ENCODE measurements at places on chromosomes 1 and 21.

DNA sequence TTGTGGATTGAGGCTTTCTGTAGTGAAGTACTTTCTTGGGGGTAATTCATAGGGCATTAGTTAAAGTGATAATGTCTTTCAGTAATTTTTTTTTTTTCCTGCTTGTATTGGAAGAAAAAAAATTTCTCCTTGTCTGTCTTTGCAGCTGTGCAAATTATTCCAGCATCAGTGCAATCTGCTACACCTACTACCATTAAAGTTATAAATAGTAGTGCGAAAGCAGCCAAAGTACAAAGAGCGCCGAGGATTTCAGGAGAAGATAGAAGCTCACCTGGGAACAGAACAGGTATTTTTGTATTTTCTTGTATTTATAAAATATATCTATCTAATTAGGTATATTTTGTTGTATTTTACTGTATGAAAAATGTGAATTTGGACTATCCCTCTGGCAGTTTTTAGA, 29.3 kb downstream of the GABPA start:
- no peak for DNase-seq

- no peak for DNase-seq
Measured at GRCh38 chr1:179091691-179092165, 9.9 kb downstream of the TOR3A start.

- no peak for DNase-seq
Measured at GRCh38 chr1:15923241-15923640, 52.7 kb downstream of the ZBTB17 start.

DNA sequence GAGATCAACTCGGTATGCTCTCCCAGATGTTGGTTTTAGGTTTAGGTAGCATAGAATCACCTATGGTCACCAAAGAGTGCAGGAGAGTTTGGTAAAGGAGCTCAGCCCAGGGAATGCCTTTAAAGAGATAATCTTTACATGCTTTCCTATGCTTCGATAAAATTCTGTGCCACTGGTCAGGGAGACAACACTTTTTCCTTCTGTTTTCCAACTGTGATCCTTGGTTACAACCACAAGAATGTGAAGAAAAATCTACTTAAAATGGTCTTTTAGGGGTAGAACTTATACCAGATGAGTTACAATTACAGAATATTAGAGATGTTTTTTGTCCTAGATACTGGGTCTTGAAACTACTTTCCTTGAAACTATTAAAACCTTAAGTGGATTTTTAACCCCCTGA, 895.6 kb downstream of the TTLL7 start:
- DNase-seq: no peak

DNA sequence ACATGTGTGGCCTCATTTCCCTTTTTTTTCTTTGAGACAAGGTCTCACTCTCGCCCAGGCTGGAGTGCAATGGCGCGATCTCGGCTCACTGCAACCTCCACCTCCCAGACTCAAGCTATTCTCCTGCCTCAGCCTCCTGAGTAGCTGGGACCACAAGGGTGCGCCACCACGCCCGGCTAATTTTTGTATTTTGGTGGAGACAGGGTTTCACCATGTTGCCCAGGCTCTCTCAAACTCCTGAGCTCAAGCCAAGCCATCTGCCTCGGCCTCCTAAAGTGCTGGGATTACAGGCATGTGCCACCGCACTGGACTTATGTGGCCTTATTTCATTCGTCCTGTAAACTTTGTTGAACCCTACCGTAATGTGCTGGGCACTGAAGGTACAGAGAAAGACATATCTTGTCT, 569 bp upstream of the WARS2 start:
- DNase-seq: no peak

DNA sequence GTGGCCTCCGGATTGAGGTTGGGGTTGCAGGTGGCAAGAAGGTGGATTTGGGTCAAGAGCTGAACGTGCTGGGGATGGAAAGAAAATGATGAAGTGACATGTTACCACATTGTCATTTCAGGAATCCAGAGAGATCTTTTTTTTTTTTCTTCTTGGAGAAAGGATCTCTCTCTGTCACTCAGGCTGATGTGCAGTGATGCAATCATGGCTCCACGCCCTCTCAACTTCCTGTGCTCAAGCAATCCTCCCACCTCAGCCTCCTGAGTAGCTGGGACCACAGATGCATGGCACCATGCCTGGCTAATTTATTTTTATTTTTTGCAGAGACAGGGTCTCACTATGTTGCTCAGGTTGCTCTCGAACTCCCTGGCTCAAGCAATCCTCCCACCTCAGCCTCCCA, 80.6 kb downstream of the GON4L start:
- peak; percentile 28 for DNase-seq

DNA sequence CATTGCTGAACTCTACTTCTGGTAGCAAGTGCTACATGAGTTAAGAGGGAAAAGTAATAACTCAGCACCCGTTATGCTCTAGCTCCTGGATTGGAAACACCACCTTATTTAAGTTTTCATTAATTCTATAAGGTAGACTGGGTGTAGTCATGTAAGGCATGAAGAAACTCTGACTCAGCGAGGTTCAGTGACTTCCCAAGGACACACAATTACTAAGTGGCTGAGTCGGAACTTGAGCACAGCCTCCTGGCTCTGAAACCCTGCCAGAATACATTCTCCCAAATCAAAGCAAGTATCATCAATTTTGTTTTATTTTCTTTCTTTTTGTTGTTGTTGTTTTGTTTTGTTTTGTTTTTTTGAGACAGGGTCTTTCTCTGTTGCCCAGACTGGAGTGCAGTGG, 29.1 kb upstream of the SCCPDH start:
- DNase-seq: no peak

DNA sequence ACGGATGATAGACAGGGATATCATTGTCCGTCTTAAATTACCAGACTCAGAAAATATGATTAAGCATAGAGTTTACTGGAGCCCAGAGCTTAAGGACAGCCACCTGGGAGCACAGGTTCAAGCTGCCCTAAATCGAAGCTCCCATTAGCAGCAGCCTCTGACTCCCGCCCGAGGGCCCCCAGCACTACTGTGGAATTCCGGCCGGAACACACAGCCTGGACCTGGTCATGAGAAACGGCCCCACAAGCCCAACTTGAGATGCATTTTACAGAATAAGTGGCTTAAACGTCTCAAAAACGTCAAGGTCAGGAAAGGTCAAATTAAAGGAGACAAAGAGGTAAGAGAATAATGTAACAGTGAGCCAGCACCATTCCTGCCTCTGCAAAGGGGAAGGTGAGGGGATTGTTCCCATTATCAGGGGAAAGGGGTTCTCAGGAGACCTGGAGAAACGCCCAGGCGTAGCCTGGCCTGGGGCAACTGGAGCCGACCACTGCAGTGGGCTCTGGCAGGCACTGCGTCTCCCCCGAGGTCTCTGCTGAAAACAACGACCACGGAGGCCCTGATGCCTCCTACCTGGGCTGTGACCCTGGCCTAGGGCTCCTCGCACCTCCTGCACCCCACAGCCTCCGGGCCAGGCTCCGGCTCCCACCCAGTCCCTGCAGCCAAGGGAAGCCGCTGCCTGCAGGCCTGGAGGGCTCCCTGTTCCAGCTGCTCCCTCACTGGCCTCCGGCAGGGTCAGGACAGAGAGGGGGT, 11.5 kb upstream of the COL6A1 start:
- DNase-seq: no peak

- no peak for DNase-seq
Measured at GRCh38 chr1:42469727-42470126, 6.6 kb downstream of the CCDC30 start.

All from muscle of arm (tissue), 14 donors.